RKO (cell line): ENCODE measurements at places on chromosomes 5 and 9.
A peak's percentile ranks its signal among the peaks of the same experiment; 100 is the strongest.

DNA sequence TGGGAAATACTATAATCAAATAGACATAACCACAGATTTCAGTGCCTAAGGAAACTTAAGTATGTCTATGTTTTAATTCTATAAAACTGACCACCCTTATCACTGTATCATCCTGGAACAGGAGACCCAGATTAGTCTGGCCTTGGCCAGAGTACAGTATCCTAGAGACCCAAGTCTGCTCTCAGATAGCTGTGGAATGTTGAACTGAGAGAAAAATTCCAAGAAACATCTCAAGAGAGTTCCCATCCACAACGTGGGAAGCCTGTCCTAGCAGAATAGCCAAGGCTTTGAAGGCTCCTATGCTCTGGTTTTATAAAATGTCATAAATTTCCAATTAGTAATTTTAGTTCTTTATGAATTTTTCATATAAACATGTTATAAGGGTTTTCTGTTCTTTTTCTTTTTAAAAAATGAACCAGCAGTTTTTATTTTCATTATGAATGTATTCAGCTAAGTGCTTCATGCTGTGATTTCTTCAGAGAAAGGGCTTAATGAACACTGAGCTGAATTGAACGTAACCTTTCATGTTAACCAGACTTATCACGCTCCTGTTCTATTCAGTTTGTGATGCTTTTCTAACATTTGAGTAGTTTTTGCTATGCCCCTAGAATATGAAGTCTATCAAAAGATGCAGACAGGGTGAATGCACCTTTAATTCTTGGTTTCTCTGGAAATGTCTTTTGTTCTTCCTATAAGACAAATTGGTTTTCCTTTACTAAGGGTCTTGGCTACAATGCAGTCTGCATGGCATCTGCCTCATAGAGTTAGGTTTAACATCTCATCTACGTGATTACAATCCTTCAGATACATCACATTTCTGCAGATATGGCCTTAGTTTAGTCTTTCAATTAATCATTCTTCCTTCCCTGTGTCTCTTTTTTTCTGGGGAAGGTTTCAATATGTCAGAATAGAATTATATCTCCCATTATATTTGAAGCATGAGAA lies 230.8 kb downstream of the CYLC2 start:
- DNase-seq = no peak

DNA sequence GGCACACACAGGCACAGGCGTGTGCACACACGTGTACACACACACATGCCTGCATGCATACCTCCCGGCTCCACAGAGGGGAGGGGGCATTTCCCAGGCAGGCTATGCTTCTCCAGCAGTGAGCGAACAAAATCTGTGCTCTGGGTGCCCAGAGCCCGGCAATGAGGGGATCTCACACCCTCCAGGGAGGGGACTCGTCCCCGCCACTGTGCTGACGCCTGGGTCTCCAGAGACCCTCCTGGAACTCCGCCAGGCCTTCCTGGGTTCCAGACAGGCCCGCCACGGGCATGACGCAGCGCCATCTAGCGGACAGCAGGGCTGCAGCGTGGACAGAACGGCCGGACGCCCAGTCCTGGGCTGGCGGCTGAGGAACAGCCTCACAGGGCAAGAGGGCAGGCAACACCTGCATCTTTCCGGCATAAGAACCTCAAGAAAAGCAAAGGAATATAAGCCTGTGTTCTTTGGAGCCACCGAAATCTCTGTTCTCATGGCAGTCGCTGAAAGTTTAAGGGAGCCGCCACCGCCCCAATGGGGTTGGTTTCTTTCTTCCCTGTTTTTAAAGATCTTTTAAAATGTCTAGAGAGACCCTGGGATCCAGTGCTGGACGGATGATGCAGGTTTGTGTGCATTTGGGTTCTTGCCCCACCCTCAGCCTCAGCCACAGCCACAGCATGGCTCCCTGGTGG lies 135.6 kb upstream of the PPP1R26 start:
- DNase-seq = peak; percentile 51

DNA sequence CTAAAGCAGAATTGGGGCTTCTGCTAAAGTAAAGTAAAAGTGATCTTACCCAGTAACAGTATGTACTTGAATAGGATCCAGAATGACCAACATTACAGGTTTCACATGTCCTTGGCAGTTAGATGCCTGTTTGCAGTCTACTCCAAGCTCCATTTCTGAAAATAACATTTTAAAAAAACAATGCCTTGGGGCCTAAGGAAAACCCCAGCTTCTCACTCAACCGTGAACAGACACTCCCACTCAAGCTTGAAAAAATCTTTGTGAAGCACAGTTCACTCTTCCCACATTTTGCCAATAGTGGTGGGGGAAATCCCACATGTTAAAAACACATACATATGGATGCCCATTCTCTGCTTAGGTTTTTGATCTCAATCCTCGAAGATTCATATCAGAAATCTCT lies 304.1 kb downstream of the ARRDC3 start:
- DNase-seq = no peak

DNA sequence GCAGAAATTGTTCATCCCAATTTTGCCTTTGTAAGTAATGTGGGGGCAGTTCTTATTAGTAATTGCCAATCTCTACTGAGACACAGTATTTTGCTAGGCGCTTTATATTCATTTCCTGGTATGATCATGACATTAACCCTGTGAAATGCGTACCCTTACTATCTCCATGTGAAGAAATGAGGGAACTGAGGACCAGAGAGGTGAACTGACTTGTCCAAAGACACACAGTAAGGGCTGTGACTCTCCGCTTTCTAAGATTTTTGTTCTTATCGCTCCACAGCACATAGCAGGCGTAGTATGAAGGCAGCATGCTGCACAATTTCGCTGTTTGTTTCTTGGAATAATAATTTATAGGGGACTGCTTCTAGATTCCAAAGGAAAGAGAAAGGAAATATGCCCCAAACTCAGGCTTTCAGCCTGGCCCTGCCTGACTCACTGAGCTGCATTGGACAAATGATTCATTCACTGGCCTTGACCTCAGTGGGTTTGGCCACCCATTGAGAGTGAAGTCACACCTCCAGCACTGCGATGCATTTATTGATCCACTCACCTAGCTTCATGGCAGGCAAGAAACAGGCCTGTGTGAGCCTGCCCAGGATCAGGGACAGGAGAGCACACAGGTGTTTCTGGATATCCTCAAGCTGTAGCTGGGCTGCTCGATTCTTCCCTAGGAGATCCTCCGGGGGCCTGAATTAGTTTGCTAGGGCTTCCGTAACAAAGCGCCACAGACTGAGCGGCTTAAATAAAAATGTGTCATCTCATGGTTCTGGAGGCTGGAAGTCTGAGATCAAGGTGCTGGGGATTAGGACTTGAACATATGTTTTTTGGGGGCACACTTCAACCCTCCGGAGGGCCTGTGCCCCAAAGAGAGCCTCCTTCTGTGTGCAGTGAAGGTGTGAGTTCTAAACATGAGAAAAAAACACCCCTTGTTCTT lies 7.2 kb upstream of the DUSP1 start:
- DNase-seq = peak; percentile 79
